Left renal pelvis (tissue), 4 donors: ENCODE measurements at places on chromosomes 6 and 20. TPM values are rescaled to one million over a fixed set of nuclear protein-coding genes. Genes with fewer than 3 reads are reported as not detected.

DNA sequence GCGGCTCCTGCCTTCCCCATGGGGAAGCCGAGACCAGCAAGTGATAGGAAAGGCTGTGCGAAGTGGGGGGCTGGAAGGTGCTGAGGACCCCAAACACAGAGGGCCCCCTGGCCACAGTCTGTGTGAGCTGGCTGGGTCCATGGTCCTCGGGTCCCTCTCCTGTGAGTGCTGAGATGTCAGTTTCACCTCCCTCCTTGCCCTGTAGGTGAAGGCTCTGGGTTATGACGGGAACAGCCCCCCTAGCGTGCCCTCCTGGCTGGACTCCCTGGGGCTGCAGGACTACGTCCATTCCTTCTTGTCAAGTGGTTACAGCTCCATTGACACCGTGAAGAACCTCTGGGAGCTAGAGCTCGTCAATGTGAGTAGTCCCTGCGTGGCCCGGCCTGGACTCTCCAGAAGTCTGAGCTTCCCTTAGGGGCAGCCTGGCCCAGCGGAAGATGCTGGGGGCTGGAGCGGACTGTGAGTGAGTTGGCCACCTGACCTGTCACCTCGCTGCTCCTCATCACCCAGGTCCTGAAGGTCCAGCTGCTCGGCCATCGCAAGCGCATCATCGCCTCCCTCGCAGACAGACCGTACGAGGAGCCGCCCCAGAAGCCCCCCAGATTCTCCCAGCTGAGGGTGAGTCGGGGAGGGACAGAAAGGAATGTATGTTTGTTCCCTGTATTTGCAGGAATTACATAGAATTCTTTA is 61.7 kb downstream of the TCP11 start:
- no peak for DNase-seq

GRCh38 chr20:41126719-41127118 is 10.6 kb upstream of the PLCG1 start:
- DNase-seq: no peak

DNA sequence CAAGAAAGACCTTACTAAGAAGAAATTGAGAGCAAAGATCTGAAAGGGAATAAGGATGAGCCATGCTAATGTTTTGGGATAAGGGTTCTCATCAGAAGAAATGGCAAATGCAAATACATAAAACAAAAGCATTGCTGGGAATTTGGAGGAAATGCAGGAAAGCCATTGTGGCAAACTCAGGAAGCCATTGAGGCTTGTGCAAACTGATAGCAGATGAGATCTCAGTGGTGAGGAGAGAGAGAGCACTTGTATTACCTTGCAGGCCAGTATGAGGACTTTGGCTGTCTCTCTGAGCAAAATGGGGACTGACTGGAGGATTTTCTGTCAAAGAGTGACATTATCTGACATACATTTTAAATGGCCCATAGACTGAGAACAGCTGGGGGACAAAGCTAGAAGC is 103.0 kb downstream of the ADGRB3 start:
- DNase-seq: no peak

DNA sequence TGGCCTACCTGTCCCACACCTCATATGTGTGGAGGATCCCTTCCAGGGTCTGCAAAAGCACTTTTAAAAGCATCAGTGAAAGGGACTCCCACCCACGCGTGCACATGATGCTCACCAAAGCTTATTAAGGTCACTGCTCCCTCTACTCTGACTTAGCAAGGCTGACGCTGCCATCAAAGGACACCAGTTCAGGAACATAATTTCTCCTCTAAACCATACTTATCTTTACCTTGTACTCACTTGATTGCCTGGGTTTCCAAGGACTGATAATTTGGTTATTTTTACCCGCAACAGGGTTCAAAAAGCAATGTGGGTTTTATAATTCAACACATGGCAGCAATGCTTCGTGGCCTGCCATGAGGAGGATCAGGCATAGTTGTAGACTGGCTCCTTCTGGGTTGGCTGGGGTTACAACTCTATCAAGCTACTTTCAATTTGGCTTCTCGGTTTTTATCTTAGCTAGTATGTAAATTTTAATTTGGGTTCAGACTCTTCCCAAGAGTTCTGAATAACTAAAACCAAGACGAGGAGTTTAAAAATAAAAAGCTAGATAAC is 52.2 kb upstream of the EMILIN3 start:
- DNase-seq: no peak

DNA sequence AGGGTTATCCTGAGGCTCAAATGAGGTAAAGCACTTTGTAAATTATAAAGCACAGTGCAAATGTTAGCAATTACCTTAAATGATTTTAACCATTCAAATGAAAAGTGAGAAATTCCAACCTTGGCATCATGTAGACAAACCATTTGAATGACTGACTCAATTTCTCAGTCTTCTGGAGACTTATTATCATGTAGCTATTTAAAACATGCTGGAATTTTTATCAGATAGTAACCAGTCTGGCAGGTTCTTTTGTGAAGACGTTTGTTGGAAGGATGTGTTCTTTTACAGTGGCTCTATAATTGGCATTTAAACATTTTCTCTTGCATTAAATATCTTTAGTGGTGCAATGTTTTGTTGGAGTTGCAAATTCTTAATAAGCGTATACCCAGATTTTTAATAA is 386.6 kb downstream of the NKAIN2 start:
- DNase-seq: no peak

KIAA1755 gene
- 3.8 TPM for polyA plus RNA-seq

MAP7 gene
- polyA plus RNA-seq: 36.3 TPM

BIRC7 gene
- 0.38 TPM for polyA plus RNA-seq

HLA-DRA gene
- polyA plus RNA-seq: 82.4 TPM

- no peak for DNase-seq
Observed at GRCh38 chr20:43017241-43018030, 172.3 kb downstream of the PTPRT start.

DNA sequence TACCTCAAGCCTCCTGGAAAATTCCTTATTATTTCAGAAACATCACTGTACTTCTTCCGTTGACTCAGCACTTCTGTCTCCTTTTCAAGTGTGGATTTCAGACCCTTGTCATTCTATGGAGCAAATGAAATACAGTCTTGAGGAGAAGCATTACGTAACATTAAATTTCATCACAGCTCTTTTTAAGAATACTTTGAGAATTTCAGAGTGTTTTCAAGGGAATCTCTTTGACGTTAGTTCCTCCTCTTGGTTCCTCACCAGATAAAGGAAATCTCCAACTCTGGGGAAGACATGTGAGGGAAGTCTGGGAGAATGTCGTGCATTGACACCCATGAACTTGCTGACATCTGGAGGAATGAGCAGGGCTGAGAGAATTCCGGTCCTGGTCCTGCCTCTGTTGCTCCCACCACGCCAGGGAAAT is 32.3 kb downstream of the UST start:
- DNase-seq: no peak

- DNase-seq: no peak
Observed at GRCh38 chr6:157763904-157764177, 59.2 kb upstream of the SNX9 start.

DNA sequence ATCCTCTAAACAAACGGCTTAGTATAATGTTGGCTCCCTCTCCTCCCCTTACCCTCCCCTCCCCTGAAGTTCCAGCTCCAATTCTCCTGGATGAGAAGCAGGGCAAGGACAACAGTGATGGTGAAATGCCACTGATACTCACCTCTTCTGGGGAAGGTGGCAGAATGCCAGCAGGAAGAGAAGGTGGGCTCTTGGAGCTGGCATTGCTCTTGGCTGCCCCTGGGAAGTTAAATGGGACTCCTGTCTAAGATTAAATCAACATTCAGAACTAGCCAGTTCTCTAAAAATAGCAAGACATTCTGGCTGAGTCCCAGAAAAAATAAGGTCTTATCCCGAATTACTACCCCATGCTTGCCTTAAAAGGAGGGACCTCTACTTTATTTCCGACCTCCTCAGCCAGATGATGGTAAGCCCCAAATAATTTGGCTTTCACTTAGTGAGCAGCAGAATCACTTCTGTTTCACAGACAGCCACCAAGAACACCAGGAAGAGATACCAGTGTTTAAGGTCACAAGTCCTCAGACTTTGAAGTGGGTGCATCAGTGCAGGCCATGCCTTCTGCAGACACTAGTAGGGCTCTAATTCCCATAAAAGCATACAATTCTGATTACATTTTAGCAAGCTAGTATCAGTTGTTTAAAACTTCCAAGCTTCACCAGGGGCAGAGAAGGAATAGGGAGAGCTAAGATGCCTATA is 46.0 kb upstream of the IL17A start:
- DNase-seq: no peak

DNA sequence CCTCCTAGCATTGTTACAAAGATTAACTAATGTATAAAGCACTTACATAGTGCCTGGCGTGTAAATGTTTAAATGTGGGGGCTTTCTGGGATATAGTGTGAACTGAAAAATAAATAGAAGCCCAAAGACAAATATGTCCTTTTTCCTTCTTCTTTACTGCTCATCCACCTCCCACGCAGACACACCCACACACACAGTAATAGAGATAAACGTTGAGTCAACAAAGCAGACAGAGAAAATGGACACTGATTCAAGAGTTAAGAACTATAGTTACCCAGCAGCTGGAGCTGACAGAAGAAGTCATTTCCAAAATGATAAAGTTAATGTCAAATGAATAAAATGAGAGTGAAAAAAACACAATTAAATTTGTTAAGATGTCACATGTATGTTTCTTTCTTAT is 68.3 kb downstream of the FHL5 start:
- no peak for DNase-seq

- DNase-seq: no peak
Observed at GRCh38 chr20:21397341-21398108, at the start of gene NKX2-4. TSS of gene NKX2-4 (minus strand) at chr20:21397526. CDS start at chr20:21397399, 127 bp downstream.

BMP6 gene
- 7.6 TPM for polyA plus RNA-seq

CTSZ gene
- 75.6 TPM for polyA plus RNA-seq

DNA sequence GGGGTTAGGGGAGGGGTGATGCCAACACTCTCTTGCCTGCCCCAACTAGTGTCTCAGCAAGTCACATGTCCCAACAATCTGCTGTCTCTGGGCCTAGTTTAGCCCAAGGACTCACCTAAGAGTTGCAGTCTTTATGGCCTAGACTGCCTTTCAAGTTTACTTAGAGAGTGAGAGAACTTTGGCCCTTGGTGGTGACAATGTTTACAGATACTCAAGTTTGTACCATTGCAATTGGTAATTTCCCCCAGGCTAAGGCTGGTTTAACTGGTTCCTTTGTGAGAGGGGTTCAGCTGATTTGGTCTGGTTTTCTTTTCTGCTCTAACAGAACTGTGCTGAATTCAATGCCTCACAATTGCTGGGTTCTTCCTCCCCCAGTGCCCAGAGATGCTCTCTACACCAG is 1279.9 kb upstream of the EYS start:
- DNase-seq: no peak

- no peak for DNase-seq
Observed at GRCh38 chr6:41604006-41604405, 34.3 kb upstream of the MDFI start.

KCNB1 gene
- polyA plus RNA-seq: 1.9 TPM
